Heart right ventricle (tissue), 16 donors: ENCODE measurements at places on chromosomes 7 and 10. TPM values are rescaled to one million over a fixed set of nuclear protein-coding genes. Genes with fewer than 3 reads are reported as not detected.

- DNase-seq: no peak
Measured at GRCh38 chr7:114312649-114313048, 102.0 kb upstream of the FOXP2 start.

DNA sequence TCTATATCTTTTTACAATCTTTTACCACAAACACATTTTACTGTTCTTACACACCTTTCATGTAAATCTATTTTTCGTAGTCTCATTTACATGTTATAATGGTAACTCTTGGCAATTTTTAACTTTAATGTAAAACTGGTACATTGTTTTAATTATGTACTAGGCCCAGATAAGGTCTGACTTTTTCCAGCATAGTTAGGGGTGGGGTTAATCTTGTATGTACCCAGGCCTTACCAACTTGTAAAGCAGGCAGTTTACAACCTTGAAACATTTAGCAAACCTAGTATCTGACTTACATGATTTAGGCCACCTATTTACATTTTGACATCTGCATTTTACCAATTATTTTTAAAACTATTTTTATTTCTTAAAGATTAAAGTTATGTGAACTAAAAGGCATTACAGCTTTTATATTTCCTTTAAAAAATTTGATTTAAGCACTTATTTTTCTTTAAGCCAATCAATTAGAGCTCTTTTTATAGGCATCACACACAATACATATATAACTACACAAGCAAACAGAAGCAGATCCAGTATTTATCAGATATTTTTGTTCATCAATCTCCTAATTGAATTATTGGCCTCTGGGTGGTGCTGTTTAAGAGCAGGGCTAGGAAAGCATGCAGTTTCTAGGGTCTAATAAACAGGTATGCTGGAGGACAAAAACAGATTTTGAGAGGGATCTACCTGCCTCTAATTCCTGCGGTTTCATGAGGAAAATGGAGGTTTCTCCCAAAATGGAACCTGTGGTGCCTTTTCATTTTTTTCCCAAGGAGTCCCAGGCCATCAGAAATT is 19.7 kb upstream of the CROT start:
- DNase-seq: no peak

DNA sequence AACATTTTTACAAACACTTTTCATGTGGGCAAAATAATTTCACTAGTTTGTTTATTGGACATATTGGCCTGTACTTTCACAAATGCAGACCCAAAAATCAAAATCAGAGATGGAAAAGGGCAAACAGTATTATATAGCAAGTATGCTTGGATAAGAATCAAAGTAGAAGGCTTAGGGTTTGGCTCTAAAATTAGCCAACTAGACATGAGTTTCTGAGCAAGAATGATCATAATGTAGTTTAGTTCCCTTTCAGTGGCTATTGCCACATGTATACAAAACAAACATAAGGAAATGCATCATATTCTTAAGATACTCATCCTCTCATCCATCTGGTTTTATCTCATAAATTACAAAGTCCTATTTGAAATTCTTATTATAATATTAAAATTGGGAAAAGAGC is 132.5 kb downstream of the IMMP2L start:
- DNase-seq: no peak

The GRID2IP gene
- polyA plus RNA-seq: 0.15 TPM

DNA sequence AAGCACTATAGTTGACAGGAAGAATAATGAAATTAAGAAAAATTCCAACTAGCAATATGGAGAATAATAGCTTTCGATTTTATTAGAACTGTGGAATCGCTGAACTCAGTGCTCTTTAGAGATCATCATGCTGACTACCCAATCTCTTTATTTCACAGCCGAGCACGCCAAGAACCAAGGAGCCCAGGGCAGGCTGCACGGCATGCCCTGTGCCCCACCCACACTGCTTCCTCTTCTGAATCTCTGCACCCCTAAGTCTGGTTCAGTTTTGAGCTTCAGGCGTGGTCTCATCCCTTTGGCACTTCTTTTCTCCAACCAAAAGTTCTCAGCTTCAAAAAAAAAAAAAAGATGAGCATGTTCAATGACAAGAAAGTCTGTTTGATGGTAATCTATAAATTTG is 92.4 kb upstream of the ZNF800 start:
- DNase-seq: no peak

DNA sequence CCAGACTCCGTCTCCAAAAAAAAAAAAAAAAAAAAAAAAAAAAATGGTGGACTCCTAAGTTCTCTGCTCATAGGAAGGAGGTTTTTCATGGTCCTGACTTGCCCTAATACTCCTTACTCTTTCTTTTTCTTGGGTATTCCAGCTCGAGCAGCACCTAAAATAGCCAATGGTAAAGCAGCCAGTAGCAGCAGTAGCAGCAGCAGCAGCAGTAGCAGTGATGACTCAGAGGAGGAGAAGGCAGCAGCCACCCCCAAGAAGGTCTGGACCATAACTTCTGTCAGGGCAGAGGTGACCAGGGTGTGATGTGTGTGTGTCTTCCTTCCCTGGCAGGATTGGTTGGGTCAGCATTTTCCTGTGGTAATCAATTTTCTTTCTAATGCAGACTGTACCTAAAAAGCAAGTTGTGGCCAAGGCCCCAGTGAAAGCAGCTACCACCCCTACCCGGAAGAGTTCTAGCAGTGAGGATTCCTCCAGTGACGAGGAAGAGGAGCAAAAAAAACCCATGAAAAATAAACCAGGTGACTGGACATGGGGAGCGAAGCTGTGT is 6.9 kb downstream of the NOLC1 start:
- no peak for DNase-seq
